ENCODE measurements at places on chromosomes 11 and 22.

DNA sequence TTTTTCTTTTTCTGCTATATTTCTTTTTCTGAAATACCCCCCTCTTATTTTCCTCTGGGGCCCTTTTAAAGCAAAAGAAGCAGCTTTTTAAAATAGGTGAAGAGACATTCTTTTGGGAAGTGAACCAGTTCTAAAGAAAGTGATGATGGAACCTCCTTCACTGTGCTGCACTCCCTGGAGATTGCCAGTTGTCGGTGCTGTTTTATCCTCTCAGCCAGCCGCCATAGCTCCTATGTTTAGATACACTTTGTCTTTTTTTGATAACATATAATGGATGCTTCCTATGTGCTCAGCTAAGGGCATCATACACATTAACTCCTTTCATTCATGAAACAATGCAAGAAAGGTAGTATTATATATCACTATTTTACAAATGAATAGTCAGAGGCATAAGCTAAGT, 14.0 kb downstream of the CFAP300 start:
- no peak for DNase-seq

GRCh38 chr11:87971354-87971753, 203.9 kb downstream of the RAB38 start:
- no peak for DNase-seq

- no peak for DNase-seq
These were observed 171.9 kb downstream of the BUD13 start for GRCh38 chr11:116600930-116601329.

- no peak for DNase-seq
These were observed 1674.3 kb upstream of the RAG2 start for GRCh38 chr11:38272376-38272775.

DNA sequence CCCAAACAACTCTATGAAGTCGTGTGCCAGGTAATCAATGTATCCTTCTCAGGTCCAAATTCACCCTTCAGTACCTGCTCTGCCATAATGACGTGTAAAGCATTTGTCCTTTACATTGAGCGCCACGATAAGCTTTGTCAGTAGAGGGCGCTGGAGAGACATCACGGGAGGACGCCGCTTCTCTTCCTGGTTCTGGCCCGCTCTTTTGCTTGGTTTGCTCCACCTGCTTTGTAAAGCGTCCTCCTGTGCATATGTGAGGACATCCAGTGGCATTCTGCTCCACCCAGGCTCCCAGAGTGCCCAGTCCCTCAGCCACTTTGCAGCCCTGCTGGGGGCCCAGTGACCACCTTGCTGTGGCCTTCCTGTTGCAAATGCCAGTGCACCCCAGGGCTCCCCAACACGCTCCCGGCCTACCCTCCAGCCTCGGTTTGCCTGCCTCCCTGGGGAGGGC, 61.1 kb downstream of the WT1 start:
- peak; percentile 91 for DNase-seq

DNA sequence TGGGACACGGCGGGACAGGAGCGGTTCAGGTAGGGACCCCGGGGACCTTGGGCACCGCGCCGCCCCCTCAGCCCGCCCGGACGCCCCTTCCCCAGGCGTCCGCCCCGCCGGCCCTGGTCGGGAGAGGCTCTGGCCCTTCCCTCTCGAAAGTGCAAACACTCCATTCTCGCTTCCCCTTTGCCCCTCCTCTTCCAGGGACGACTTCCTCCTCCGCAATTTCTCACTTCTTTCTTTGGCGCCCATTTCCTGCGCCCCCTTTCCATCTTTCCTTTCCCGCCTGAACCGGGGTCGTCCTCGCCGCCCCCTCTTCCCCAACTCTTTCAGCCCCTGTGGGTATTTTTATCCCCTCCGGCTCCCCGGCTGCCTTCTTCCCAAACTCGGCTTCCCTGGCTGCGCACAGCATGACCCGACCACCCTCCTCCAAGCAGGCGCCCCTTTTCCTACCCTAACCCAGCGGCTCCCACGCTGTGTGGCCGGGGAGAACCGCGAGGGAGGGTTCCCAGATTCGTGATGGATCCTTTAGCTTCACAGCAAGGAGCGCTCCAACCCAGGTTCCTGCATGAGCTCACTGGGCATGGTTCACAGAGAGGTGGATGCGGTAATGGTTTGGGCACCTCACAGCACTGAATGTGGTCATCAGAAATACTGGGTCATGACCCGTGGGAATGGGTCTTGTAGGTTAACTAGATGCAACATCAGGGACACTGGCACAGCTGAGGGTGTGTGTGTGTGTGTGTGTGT, 689 bp downstream of the RAB39A start:
- peak; percentile 36 for DNase-seq

DNA sequence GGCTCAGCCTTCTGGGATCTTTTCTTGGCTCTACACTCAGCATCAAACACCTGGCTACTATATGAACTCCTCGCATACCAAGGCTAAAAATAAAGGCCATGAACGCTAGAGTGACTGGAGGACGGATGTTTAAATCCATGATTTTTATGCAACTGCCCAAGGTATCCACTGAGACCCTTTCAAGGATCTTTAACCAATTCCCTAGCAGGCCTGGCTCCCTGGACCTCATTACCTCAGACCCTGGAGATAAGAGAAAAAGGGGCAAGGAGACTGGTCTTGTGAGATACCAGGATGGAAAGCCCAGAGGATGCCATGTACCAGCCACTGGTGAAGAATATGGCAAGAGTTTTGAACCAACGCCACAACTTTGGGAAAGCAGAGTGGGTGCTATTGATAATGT, at the start of gene OR51G2:
Gene OR51G2, minus strand, starts transcription at position 101 of the 400 bp plus-strand sequence. CDS start 3,687 bp downstream, outside the sequence.
- no peak for DNase-seq

DNA sequence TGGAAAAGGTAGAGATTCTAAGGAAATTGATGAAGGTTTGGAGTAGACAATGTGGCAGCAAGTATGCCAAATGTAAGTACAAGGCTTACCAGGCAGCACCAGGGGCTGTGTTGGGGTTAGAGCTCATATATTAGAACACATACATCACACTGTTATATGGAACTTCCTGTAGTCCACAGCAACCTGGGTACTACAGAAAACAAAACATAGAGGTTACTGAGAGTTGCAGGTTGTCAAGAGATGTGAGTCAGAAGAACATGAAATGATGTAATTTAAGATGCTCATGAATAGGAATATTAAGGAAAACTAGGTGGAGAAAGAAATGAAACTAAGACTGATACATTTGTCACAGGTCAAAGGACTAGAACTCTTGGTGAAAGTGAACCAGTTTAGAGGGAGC, 22.0 kb downstream of the FAT3 start:
- DNase-seq: no peak

GRCh38 chr22:27463121-27463660, 338.4 kb downstream of the MN1 start:
- no peak for DNase-seq

- DNase-seq: no peak
These were observed 94.4 kb downstream of the SCN3B start for GRCh38 chr11:123560006-123560405.

DNA sequence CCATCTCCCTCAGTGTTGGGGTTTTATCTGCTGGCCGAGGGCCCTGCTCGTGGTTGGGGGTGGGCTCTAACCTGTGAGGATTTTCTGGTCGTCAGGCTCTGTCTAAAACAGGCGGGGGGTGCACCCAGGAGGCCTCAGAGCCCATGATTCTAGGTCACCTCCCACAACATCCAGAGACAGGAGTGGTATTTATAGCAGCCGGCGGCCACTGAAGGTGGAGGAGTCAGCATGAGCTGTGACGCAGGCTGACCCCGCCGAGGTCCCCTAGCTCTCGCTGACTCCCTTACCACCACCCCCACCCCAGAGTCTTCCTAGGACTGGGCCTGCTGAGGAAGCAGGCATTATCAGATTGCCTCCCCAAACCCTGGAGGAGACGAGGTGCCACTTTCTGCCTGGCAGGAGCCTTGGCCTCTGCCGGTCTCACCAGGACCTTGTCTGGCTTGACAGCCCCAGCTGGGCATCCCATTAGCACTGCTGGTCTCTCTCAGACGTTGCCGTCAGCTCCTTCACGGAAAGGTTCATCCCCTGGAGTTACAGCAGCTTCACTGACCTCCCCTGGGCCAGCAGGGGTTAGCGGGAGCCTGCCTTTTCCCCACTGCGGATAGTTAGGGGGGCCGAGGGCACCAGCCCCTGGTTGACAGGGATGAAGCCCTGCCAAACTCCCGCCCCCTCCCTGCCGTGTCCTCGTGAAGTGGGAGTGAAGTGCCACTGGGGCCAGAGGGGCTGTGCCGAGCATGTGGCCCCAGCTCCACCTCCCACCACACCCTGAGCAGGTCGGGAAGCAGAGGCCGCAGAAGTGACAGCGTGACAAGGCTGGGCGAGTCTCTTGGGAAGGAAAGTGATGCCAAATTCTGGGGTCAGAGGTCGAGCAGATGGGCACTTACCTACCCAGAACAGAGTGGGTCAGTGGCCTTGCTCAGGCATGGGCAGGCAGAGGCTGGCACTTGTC, 26.5 kb downstream of the DAGLA start:
- DNase-seq: no peak

- no peak for DNase-seq
These were observed 47.5 kb upstream of the TTLL12 start for GRCh38 chr22:43234264-43234988.

DNA sequence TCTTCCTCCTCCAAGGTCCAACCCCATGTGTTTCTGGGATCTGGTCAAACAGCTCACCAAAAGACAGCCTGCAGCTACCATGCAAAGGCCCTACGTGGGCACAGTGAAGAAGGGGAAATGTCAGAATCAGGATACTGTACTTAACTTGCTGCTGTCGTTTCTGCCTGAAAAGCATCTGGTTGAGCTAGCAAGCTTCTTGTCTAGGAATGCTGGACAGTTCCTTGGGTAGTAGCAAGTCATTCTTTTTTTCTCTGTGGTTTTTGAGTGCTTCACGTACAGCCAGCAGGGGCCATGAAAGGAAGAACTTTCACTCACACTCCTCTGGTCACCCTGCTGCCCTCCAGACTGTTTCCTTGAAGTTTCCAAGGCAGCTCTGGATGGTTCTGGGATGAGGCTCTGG, 24.7 kb downstream of the RCOR2 start:
- no peak for DNase-seq

DNA sequence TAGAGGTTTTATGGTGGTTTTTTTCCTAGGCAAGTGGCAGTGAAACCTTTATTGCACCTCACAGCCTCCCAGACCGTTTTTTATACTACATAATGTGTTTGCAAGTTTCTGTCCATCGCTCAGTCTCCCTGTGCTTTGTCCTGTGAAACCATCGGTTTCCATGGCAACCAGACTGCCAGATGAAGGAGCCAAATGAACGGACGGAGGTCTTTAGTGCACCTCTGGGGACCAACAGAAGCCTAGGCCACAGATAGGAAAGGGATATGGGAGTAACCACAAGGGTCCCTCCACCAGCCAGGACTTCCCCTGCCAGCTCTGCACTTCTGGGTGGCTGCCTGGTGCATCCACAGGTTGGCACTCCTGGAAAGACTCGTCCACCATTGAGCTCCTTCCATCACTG, 165.0 kb downstream of the CHST1 start:
- DNase-seq: no peak

DNA sequence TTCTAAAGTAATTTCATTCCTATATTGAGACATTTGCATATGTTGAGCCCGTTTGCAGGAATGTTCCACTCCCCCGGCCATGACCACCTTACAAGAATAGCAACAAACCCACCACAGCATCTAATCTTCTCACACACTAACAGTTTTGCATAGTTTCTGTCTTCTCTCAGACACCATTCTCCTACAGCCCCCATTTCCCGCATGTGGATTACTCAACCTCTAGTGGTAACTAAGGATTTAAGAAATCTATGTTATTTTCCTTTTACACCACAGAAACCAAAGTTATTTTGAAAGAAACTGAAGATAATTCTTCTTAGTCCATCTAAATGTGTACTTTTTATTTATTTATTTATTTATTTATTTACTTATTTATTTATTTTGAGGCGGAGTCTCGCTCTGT, 2.3 kb downstream of the MS4A4E start:
- no peak for DNase-seq

DNA sequence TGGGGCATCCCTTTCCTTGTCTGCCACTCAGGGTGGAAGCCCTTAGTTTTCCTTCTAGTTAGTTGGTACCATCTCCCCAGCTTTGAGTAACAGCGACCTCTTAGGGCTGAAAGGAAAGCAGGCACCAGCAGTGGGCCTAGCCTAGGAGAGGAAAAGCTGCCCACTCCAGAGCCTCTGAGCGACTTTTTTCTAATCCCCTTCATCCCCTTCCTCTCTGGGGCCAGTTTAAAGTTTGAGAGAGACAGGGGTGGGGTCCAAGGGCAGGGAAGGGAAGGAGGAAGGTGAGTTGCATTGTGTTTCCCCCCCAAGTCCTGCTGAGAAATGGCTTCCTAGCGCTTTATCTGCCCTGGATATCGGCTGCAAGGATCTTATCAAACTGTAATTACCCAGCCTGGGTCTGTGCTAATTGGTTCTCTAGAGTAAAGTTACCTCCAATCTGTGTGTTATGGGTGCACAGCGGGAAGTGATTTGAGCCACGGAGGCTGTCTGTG, 573.9 kb upstream of the CADM1 start:
- peak; percentile 29 for DNase-seq

DNA sequence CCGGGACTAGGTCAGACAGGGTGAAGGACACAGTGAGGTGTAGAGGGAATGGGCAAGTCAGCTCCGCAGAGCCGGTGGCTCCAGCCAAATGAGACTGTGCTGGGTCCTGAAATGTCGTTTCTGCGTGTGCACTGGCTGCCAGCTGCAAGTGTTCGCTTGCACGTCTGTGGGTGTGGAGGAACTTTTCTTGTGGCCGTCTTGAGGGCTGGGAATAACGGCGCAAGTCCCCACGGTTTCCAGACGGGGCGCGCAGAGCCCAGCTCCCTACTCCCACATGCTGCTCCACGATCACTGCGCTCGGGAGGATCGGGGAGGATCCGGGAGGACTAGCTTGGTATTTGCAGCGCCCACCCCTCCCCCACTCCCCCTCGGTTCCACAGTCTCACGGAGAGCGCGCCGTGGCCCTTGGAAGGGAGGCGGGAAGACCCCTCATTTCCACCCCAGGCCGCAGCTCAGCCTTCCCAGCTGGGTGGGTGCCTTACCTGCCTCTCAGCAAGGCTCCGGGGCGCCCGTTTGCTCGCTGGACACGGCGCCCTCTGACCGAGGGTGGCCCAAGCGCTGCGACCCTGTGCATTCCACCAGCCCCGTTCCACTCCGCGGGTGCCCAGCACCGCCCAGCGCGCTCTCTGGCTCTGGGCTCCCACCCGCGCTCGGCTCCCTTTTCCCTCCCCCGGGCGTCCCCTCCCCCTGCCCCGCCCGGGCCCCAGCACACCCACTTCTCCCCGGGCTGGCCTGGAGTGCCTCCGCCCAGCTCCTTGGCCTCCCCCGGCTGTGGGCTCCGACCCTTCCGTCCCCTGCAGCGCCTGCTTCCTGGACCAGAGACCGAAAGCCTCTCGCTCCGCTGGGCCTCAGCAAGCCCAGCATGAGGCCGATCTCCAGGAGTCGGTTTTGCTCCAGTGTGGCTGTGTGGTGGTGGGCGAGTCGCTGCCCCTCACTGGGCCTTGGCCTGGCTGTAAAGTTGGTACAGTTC, at the start of gene KCNE3:
Gene KCNE3, minus strand, starts transcription at position 634 of the 970 bp plus-strand sequence. CDS start 9,986 bp downstream, outside the sequence.
- no peak for DNase-seq

GRCh38 chr11:61698173-61698948, 18.2 kb downstream of the DAGLA start:
- DNase-seq: no peak

DNA sequence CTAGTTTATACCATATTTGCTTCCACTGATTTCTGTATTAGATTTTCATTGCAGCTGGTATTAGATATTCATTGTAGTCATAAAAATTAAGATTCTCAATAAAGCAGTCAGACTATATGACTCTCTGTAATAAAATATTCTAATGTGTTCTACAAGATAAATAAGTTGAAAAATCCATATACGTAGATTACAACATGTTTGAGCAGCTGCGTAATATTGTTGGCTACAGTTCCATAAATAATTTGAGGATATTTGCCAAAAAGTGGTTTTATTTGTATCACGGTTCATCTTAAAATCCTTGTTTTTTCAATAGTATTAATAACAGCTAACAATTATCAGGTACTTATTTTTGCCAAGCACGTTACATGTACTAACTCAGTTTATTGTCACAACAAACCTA, 668.6 kb upstream of the CCDC90B start:
- DNase-seq: no peak

Measured in NAMALWA (cell line).